ENCODE measurements at places on chromosomes 12 and 14. TPM values are rescaled to one million over a fixed set of nuclear protein-coding genes. Genes with fewer than 3 reads are reported as not detected.
A peak's percentile ranks its signal among the peaks of the same experiment; 100 is the strongest.

- DNase-seq, result no peak
Measured at GRCh38 chr14:68711561-68712309, 81.1 kb downstream of the ZFP36L1 start.

GRCh38 chr12:98162906-98163678 is 352.3 kb upstream of the TMPO start:
- no peak for DNase-seq

The ITGA7 gene
- total RNA-seq, result 3.9 TPM

The NUBPL gene
- total RNA-seq, result 11.5 TPM

- DNase-seq, result no peak
Measured at GRCh38 chr12:12476857-12477531, 85.7 kb downstream of the DUSP16 start.

GRCh38 chr14:93987815-93988476 is 9.2 kb upstream of the CCDC197 start:
- no peak for DNase-seq

The MANSC4 gene
- not detected for total RNA-seq

DNA sequence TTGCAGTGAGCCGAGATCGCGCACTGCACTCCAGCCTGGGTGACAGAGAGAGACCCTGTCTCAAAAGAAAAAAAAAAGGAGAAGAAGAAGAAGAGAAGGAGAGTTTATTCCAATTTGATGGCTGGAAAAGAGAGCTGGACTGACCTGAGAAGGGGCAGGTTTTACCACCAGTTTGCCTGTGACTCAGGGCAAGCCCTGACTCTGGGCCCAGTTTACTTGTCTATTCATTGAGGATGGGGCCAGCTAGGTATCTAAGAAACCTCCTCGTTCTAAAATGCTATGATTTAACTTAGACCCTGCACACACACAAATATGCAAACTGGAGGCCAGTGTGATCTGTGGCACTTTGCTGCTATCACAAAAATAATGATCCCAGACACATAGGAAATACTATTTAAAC is 155.0 kb downstream of the FOXN3 start:
- DNase-seq, result no peak

GRCh38 chr14:105476097-105476830 is 1.6 kb downstream of the CRIP2 start:
- DNase-seq, result peak; percentile 4

DNA sequence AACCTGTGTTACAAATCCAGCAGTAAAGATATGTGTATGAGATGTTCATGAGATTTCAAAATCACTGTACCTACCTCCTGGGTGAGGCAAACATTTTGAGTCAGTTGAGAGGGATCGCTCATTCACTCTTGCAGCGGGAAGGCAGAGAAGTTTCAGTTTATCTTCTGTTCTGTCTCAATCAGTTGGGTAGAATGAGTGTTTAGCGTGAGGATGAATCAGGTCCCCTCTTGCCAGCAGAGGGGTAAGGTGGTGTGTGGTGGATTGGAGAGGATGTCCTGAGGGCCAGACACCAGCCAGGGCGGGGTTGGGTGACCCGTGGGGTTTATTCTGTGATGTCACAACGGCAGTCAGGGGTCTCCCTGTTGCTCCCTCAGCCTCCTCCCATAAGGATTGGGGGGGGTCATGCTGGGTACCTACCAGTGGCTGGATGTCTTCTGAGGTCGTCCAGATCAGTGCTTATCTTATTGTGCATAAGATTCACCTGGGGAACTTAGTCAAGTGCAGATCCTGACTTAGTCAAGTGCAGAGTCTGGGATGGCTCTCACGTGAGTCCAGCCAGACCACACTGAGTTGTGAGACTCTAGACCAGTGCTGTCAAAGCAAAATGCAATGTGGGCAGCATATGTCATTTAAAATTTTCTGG is at the start of gene GSG1:
Gene GSG1 (minus strand): TSS at position 277 of the 643 bp plus-strand sequence. CDS start 155 bp downstream, at position 122.
- peak; percentile 44 for DNase-seq

- no peak for DNase-seq
Measured at GRCh38 chr12:56476972-56477432, 8.6 kb downstream of the SPRYD4 start.

GRCh38 chr14:95346266-95346665 is 26.6 kb upstream of the CLMN start:
- no peak for DNase-seq

DNA sequence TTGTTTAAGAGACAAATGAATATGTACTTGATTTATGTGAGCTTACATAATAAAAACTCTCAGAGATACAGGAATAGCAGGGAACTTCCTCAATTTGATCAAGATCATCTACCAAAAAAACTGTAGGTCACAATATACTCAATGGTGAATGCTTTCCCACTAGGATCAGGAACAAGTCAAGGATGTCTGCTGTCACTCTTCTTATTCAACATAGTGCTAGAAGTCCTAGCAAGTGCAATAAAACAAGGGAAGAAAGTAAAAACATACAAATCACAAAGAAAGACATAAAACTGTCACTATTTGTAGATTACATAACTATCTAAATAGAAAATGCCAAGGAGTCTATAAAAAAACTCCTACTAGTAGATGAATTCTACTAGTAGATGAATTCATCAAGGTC is 41.9 kb upstream of the PAWR start:
- DNase-seq, result no peak

DNA sequence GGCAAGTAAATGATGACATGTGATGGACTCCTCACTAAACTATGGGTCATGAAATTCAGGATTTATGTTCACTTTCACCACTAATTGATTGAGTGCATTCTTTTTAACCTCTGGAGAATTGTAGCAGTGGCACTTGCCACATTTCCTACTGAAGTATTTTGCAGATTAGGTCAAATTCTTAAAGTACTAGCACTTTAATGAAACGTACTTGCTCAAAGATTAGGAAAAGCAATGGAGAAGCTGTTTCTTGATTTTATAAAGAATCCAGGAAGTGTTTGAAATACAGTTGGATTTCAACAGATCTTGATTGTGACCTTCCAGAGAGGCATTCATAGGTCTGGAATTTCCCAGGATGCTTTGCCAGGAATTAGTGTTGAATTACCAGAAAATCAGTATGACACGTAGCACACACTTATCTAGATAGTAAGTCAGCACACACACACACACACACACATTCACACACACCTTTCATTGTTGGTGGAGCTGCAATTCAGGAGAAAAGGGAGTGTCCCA is 162.6 kb downstream of the MYRFL start:
- peak; percentile 94 for DNase-seq

DNA sequence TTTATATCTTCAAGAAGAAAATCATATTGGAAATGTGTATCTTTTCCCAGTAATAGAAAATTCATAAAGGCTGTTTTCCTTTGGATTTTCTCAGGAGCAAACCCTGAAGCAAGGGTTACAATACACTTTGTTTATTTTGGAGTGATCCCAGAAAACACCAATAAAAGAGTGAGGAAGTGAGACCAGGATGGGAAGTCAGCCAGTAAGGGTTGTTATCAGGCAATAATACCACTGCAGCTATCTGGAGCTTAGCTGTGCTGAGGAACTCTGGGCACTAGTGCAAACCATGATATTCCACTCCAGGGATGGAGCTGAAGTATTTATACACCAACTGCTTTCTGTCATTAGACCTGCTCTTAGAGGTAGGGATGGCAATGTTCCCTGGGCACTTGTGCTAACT is 1002.3 kb downstream of the FLRT2 start:
- DNase-seq, result peak; percentile 25

GRCh38 chr14:63472986-63473788 is 70.0 kb downstream of the PPP2R5E start:
- DNase-seq, result no peak

GRCh38 chr14:85565862-85566296 is 35.9 kb downstream of the FLRT2 start:
- peak; percentile 69 for DNase-seq

The DBX2 gene
- total RNA-seq, result not detected

- peak; percentile 62 for DNase-seq
Measured at GRCh38 chr14:70448633-70449340, 3.2 kb upstream of the ADAM21 start.

The TCL1B gene
- not detected for total RNA-seq

- DNase-seq, result peak; percentile 94
Measured at GRCh38 chr12:124422570-124423523, 128.0 kb downstream of the RFLNA start.

GRCh38 chr12:104596898-104597843 is 140.4 kb downstream of the CHST11 start:
- no peak for DNase-seq

DNA sequence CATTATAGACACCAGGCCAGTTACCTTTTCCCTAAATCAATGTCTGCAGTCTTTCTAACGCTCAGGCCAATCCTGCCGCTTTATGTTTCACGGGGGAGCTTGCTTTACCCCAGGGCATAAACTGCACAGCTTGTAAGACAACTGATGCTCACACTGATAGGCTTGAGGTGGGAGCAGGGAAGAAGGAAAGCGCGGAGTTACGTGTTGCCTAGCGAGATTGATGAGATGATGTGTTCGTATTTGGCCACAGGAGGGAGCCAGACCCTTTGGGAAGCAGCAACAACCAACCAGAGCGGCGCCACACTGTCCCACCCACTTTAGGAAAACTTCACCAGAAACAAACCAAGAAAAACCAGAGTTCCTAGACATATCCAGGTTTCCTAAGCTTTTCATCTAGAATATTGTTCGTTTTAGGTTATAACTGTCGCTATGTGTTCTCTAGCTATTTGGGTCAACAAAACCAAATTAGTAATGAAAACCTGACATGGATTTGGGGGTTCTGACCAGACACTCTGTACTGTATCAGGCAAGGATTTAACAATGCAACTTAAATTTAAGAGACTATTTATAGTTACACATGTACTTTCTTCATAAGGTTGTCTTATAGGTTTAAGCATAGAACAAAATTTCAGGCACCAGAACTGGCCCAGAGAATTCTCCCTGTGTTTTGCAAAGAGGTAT is 2.4 kb downstream of the IL26 start:
- DNase-seq, result peak; percentile 89

- peak; percentile 50 for DNase-seq
Measured at GRCh38 chr12:32163596-32163995, 56.9 kb downstream of the BICD1 start.

DNA sequence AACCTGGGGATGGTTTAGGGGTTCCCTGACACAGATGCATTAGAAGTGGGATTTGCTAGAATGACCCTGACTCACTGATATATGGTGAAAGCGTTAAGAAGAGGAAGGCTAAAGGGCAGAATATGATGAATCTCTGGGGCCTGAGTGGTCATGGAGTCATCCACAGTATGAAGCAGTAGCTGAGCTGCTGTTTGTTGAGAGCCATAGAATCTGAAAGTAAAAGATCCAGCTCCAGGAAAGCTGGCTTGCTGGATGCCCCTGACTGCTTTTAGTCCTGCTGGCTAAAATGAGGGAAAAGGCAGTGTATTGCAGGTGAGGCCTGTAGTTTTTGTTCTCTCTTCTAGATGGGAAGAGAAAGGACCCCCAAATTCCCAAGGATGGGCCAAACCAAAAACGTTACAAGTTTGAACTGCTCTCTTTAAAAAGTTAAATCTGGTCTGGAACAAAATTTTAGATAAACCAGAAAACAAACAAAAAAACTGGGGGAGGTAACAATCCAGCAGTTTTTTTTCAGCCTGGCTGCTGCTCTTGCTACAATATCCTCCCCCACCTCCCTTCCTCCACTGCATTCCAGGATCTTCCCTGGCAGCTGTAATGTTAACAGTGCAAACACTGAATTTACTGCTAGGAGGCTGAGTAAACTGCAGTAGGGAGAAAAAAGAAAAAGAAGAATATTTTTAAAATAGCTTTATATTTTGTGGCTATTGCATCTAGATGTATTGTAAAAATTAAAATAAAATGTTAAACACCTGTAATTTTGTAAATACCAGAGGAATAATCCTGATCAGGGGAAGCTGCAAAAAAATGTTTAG is 16.5 kb downstream of the SEL1L start:
- DNase-seq, result peak; percentile 76

DNA sequence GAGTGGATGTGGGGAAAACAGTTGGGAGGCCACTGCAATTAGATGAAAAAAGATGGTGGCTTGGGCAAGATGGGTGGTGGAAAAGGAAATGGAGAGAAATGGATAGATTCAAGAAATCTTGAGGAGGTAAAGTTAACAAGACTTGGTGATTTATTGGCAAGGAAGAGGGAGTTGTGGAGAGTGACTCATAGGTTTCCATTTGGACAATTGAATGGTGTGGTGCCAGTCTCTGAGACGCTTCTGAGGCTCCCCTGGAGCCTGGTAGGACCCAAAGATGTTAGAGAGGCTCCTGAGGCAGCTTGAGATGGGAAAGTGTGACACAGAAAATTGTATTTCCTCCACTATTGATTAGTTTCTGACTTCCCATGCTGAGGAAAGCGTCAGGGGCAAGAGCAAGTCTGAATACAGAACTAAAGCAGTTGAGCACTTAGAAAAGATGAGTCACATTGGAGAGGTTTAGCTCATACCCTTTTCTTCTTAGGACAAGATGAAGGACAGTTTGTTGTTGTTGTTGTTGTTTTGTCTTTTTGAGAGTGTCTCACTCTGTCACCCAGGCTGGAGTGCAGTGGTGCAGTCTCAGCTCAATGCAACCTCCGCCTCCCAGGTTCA is 4.5 kb downstream of the PRPF40B start:
- peak; percentile 49 for DNase-seq

GRCh38 chr12:116675339-116676107 is 62.3 kb downstream of the SPRING1 start:
- DNase-seq, result no peak

- no peak for DNase-seq
Measured at GRCh38 chr12:132218915-132219314, 74.7 kb downstream of the NOC4L start.

The PTHLH gene
- total RNA-seq, result 0.83 TPM

GRCh38 chr12:121921066-121921465 is 2.7 kb downstream of the CFAP251 start:
- no peak for DNase-seq

The APOLD1 gene
- 4.2 TPM for total RNA-seq

DNA sequence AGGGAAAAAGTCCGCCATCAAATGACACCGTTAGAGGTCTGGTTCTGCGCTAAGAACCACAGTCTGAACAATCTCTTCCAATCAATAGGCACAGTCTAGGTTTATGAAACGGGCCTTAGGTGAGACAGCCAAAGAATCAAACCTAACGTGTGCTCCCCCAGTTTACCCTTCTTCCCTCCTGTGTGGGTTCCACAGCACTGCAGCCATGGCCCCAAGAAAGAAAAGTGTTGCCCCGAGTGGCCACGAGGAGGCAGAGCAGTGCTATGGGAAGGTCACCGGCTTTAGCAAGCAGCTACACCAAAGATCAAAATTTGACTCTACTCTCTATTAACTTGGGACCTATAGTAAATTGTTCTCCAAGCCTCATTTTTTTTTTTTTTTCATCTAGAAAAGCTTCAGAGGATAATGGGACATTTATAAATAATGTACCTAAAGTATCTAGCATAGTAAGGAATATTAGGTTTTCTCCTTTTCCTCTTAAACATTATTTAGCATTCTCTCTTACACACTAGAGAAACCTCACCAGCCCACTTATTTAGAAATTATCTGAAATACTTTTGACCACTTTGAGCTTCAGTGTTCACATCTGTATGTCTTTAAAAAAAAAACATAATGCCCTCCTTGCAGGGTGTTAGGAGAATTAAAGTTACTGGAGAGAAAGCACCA is 70.2 kb upstream of the GPHB5 start:
- DNase-seq, result peak; percentile 58

The KRT5 gene
- total RNA-seq, result not detected

The LIN52 gene
- total RNA-seq, result 11.5 TPM

The CLEC2A gene
- not detected for total RNA-seq
